ENCODE measurements at places on chromosomes 13 and 19.

- no peak for DNase-seq
These were observed 818.6 kb downstream of the SLITRK6 start for GRCh38 chr13:84980571-84980970.

GRCh38 chr13:42532561-42533335 is 41.2 kb upstream of the TNFSF11 start:
- no peak for DNase-seq

GRCh38 chr19:55080121-55080967 is 4.7 kb downstream of the EPS8L1 start:
- peak; percentile 58 for DNase-seq

DNA sequence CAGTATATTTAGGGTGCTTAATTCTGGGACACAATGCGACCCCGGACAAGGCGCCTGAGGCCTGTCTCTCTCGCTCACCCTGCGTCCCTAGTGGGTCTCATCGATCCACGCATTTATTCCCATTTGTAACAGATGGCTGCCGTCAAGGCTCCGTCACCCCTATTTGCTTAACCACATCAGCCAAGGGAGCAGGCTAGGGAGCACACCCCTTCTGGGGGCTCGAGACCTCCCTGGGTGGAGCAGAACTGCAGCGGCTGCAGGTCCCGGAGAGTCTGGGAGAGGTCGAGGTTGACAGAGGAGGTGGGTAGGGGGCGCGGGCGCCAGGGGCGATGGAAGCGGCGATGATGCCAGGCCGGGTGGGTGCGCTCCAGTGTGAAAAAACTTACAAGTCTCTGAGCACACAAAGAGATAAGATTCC is 507 bp downstream of the ALG5 start:
- DNase-seq = peak; percentile 28

- no peak for DNase-seq
These were observed 25.4 kb downstream of the COMMD6 start for GRCh38 chr13:75512253-75512652.
